ENCODE measurements at places on chromosomes 3 and 15.

DNA sequence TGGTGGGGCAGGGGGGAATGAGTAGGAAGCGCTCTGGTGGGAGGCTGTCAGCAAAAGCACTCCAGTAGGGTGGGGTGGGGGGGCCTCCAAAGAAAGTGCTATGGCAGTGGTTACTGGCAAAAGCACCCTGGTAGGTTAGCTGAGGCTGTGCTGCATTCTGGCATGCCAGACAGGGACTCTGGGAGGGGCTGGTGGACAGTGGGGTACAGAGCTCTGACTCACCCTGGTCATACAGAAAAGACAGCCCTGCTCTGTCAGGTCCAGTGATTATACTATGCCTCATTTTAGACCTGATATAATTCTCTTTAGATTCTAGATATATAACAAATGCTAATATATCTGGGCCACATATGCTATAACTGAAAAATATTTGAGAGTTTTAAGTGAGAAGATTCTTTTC is 82.8 kb upstream of the CPNE4 start:
- DNase-seq: no peak
- no peaks in the 10 kb centered on the region for H3K4me1 ChIP-seq
- H3K4me3 ChIP-seq: no peak overlapping the region
- H3K27me3 ChIP-seq: no peaks in the 10 kb centered on the region
- no peak overlapping the region for H3K27ac ChIP-seq
- no peaks in the 10 kb centered on the region for H3K36me3 ChIP-seq

DNA sequence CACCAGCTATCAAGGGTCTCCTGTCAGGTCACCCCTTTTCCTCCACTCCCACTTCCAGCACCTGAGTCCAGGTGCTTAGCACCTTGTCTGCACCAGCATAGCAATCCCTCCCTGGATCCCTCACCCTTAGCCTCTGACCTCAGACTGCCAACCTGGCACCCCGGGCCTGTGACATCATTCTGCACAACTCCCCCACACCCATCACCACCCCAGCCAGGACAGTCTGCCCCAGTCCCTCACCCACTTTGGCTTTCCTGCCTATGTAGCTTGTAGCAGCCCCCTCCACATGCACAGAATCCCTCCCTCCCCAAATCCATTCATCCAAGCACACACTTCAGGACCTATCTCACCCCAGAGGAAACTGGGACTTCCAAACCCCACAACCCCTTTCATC is 819 bp upstream of the PLXNB1 start:
- peaks cover 84% of the 10 kb centered on the region for H3K4me1 ChIP-seq
- H3K36me3 ChIP-seq: no peaks in the 10 kb centered on the region
- H3K27ac ChIP-seq: peak overlapping the region; percentile 94
- no peaks in the 10 kb centered on the region for H3K27me3 ChIP-seq
- no peak for DNase-seq

DNA sequence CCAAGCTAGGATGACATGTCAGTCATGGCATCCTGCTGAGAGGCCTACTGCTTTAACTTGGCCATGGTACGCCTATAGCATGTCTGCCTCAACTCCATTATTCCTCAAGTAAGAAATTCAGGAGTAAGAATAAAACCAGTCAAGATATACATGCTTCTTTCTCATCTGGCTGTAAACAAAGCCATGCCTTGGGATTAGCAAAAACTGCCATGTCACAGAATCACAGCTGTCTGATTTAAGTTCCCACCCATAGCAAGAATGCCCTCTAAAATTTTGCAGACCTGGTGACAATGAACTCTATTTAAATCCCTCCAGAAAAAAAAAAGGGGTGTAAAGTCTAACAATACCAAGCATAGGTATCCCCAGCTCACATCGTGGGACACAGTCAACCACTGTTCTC is 55.6 kb upstream of the ACAN start:
- no peak for DNase-seq
- no peaks in the 10 kb centered on the region for H3K27me3 ChIP-seq
- no peaks in the 10 kb centered on the region for H3K36me3 ChIP-seq
- no peaks in the 10 kb centered on the region for H3K4me1 ChIP-seq
- no peak overlapping the region for H3K4me3 ChIP-seq
- H3K27ac ChIP-seq: no peak overlapping the region

DNA sequence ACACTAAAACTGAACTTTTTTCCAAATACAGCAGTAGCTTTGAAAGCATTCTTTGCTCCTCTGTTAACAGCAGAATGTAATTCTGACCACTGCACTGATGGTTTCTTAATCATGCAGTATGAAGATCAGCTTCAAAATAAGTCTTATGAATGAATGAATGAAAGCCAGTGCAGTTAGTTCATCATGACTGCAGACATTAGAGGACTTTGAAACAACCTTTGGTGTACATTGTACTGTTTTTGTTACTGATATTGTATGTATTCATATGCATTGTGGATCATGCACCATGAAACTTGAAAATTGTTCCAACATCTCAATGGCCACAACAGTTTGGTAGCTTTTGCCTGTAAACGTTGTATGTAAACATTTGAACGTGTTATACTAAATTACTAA is 1.3 kb upstream of the TNIK start:
- no peak for DNase-seq
- H3K27me3 ChIP-seq: no peaks in the 10 kb centered on the region
- H3K4me3 ChIP-seq: peak overlapping the region; percentile 72

- DNase-seq: no peak
- H3K27me3 ChIP-seq: no peaks in the 10 kb centered on the region
- no peaks in the 10 kb centered on the region for H3K4me1 ChIP-seq
- no peaks in the 10 kb centered on the region for H3K36me3 ChIP-seq
- no peak overlapping the region for H3K27ac ChIP-seq
These were observed 221.4 kb upstream of the NANOGP8 start for GRCh38 chr15:35306361-35306981.

- H3K27ac ChIP-seq: no peak overlapping the region
- H3K4me1 ChIP-seq: peaks cover 11% of the 10 kb centered on the region
- no peaks in the 10 kb centered on the region for H3K36me3 ChIP-seq
- no peaks in the 10 kb centered on the region for H3K27me3 ChIP-seq
- no peak overlapping the region for H3K4me3 ChIP-seq
These were observed 103.8 kb upstream of the PRICKLE2 start for GRCh38 chr3:64329037-64329436.

GRCh38 chr3:24480497-24480896 is 14.2 kb downstream of the THRB start:
- no peak overlapping the region for H3K27ac ChIP-seq
- no peak overlapping the region for H3K4me3 ChIP-seq
- H3K27me3 ChIP-seq: no peaks in the 10 kb centered on the region
- no peaks in the 10 kb centered on the region for H3K36me3 ChIP-seq
- no peak for DNase-seq

DNA sequence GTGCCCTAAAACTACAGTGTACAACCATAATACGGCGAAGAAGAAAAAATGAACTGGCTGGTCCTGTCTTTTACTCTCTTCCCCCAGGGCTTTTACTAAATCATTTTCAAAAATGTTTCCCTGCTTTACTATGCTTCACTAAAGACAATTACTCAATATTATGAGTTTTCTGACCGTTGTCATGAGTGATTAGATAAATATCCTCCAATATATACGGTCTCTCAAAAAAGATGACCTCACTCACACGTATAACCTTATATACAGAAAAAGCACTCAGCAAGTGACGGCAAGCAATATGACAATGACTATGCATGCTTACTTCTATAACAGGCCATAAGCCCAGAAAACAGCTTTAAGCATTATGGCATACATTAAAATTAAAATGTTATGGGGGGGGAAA is 60.5 kb downstream of the TBL1XR1 start:
- no peak for DNase-seq
- no peaks in the 10 kb centered on the region for H3K36me3 ChIP-seq
- H3K27me3 ChIP-seq: no peaks in the 10 kb centered on the region

GRCh38 chr3:78825118-78825857 is 942.5 kb downstream of the ROBO1 start:
- peaks cover 5% of the 10 kb centered on the region for H3K4me1 ChIP-seq
- H3K27me3 ChIP-seq: no peaks in the 10 kb centered on the region
- H3K27ac ChIP-seq: no peak overlapping the region
- H3K4me3 ChIP-seq: no peak overlapping the region
- DNase-seq: no peak

GRCh38 chr3:50459785-50460184 is 43.6 kb downstream of the CACNA2D2 start:
- H3K27ac ChIP-seq: no peak overlapping the region
- H3K36me3 ChIP-seq: no peaks in the 10 kb centered on the region
- no peaks in the 10 kb centered on the region for H3K4me1 ChIP-seq
- no peak overlapping the region for H3K4me3 ChIP-seq
- no peak for DNase-seq

- H3K4me1 ChIP-seq: no peaks in the 10 kb centered on the region
- no peaks in the 10 kb centered on the region for H3K27me3 ChIP-seq
- no peaks in the 10 kb centered on the region for H3K36me3 ChIP-seq
These were observed 23.8 kb downstream of the C3orf20 start for GRCh38 chr3:14698601-14699244.

- no peaks in the 10 kb centered on the region for H3K27me3 ChIP-seq
- H3K27ac ChIP-seq: no peak overlapping the region
- H3K4me1 ChIP-seq: no peaks in the 10 kb centered on the region
- H3K4me3 ChIP-seq: no peak overlapping the region
- H3K36me3 ChIP-seq: no peaks in the 10 kb centered on the region
- DNase-seq: no peak
These were observed 81.3 kb upstream of the BHLHE40 start for GRCh38 chr3:4897765-4898453.

DNA sequence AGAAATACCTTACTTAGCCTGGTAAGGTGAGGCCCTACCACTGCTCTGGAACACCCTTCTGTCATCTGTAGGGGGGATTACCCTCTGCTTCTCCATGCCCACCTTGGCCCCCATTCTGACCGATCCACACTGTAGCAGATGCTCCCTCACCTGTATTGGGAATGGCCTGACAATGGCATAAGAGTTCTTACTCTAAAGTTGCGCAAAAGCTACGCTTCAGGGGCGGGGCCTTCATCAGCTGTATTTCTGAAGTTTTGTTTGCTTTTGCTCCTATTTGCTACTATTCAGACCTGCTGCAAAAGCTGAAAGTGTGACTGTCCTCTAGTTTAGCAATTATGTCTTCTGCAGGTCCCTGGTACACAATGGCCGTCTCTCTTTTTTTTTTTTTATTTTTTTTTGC is 252.6 kb downstream of the TLE3 start:
- H3K4me1 ChIP-seq: no peaks in the 10 kb centered on the region
- no peak for DNase-seq
- H3K27ac ChIP-seq: no peak overlapping the region
- H3K36me3 ChIP-seq: no peaks in the 10 kb centered on the region

DNA sequence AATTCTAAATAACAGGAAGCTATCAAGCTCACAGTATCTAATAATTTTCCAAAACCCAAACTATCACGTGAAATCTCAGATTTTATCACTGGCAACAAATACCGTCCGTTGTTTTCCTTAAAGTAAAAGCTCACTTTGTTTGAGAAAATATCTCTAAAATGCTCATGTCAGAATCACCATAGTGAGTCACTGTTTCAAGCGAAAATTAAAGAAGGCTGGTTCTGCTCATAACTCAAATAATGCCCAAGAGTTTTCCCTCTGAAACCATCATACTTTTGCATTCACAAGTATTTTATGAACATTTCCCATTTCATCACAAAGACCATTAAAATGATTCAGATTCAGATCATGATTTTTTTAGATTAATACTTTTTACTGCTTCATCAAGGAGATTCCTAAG is 50.6 kb downstream of the TBL1XR1 start:
- peaks cover 77% of the 10 kb centered on the region for H3K4me1 ChIP-seq
- DNase-seq: no peak
- no peak overlapping the region for H3K27ac ChIP-seq

DNA sequence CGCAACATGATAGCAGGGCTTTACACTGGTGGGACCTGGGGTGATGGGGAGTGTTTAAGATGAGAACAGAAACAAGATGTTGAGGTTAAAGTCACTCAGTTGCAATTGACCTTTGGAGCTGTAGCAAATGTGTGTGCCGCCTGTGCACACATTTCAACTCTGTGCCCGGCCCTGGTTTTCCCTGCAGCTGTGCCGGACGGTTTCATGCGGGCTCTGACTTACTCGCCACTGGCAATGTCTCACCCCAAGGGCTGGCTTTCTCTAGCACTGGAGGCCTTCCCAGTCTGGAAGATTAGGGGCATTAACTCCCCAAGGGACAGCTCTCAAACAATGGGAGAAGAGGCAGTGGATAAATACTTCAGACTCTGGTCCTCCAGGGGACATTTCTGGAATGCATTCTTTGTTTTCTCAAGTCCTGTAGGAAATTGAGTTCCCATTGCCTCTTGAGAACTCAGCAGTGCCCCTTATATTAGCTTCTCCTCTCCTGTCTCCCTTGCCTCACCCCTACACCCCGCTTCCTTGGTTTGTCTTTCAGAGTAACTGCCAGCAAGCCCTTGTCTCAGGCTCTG is 152.5 kb downstream of the EDEM1 start:
- DNase-seq: no peak
- no peaks in the 10 kb centered on the region for H3K4me1 ChIP-seq
- no peak overlapping the region for H3K4me3 ChIP-seq
- H3K36me3 ChIP-seq: no peaks in the 10 kb centered on the region

GRCh38 chr3:98999675-99000074 is 98.2 kb upstream of the DCBLD2 start:
- no peaks in the 10 kb centered on the region for H3K4me1 ChIP-seq
- H3K4me3 ChIP-seq: no peak overlapping the region
- no peak for DNase-seq
- no peak overlapping the region for H3K27ac ChIP-seq
- H3K36me3 ChIP-seq: no peaks in the 10 kb centered on the region

DNA sequence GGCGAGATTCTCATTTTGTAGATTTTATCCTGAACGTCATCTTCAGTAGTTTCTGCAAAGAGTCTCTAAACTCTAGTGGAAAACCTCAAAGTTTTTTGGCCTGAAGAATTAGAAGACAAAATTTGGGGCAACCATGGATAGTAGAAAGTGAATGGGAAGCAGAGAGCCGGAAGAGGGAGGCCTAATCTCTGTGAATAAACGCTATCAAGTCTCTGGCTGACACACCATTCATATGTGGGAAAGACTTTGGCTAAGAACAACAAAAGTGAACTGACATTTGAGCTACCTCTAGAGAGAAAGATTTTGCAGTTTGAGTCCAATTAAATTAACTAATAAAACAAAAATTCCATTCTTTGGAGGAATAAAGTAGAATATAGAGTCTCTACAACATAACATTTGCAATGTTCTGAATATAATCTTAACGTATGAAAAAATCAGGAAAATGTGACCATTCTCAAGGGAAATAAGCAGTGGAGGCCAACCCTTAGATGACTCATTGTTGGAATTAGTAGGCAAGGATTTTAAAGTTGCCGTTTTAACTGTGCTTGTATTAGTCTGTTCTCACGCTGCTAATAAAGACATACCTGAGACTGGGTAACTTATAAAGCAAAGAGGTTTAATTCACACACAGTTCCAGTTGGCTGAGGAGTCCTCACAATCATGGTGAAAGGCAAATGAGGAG is 184.6 kb downstream of the C3orf38 start:
- no peaks in the 10 kb centered on the region for H3K36me3 ChIP-seq
- no peak overlapping the region for H3K27ac ChIP-seq
- DNase-seq: no peak

Measured in thyroid gland (tissue), 4 donors.